ENCODE measurements at places on chromosomes 1 and 21. TPM values are rescaled to one million over a fixed set of nuclear protein-coding genes. Genes with fewer than 3 reads are reported as not detected.
A peak's percentile ranks its signal among the peaks of the same experiment; 100 is the strongest.

DNA sequence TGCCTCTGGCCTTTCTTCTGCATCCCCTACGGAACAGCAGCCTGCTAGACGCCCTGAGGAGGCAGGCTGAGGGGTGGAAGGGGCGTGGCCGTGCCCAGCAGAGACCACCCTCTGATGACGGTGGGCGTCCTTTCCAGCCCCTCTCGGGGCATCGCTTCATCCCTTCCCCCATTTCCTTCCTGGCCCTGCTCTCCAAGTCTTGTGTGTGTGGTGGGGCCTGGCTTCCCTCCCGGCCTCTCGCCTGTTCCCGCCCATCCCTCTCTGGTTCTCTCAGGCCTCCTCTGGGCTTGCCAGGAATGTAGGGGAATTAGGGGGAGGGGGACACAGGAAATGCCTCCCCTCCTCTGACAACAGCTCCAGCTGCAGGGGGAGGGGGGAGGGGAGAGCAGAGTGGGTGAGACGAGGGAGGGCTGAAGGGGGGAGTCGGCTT lies 51.1 kb downstream of the SKI start:
- DNase-seq, result peak; percentile 93

GRCh38 chr1:17119076-17119772 lies at the start of gene PADI2:
Gene PADI2 (minus strand): TSS chr1:17119451. CDS start chr1:17119371, 80 bp downstream.
- peak; percentile 44 for DNase-seq

DNA sequence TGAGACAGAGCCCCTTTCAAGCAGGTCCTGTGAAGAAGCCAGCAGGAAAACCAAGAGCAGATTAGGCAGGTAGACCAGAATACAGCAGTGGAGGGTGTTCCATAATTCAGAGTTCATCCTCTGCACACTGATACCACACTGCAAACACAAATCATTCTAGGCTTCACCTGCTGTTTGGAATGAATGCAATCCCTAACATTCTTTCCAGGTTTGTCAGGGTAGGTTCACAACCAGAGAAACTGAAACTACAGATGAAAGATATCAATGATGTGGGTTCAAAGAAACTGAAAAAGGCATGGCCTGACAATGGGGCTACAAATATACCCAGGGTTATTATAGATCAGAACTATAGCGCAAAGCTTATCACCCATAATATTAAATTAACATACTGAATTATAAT lies 8.9 kb upstream of the SGIP1 start:
- DNase-seq, result no peak

GRCh38 chr1:209564849-209565248 lies 18.7 kb upstream of the CAMK1G start:
- no peak for DNase-seq

- no peak for DNase-seq
Measured at GRCh38 chr1:223765719-223766340, 53.5 kb downstream of the CAPN2 start.

DNA sequence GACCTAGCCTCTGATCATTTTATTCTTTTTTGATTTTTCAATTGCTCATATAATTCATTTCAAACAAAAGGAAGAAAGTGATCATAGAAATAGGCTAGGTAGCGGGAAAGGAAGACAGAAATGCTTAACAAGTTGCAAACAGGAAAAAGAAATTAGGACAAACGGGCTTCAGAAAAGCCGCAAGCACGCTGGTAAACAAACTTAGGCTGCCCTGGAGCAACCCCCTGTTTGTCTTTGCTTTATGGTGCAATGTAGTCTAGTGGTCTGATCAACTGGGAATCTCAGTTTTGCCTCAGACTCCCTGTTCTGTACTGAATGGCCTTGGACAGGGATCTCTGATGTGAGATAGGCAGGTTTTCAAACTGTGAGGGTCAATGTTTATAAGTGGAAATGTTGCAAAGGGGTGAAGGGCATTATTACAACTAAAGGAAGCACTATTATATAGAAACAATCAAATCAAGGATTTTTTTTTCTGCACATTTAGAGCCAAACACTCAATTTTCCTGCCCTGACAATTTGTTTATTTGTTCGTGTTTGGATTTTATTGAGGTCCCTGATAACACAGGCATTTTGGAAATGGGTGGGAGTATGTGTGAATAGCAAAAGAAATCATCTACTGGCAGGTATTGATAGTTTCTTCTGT lies 146.8 kb upstream of the NRIP1 start:
- DNase-seq, result no peak

DNA sequence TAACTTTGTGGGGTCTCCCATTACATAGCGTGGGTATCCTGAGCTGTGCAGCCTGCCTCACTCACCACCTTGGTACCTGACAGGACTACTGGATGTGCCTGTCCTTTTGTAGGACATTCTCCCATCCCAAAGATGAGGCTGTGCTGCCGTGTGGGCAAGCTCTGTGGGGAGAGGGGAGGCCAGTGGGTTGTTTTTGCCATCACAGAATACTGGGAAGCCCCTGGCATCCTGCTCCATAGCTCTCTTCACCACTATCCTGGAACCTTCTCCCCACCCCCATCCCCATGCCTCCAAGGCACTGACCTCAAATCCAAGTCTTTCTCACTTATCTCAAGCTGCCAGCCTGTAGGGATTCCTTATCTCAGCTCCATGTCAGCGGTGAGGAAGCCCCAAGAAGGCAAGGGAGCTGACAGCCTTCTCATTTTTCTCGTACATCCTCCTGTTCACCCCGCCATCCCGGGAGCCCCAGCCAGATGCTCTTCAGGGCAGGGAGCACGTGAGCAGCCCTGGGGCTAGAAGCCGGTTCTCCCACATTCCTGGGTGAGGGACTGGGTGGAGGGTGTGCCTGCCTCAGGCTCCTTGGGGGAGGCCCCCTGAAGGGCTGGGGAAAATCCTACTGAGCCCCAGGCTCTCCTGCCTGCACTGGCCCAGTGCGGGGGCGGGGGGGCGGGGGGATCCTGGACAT lies 2.4 kb upstream of the ELF3 start:
- no peak for DNase-seq

- no peak for DNase-seq
Measured at GRCh38 chr1:20602851-20603450, 14.1 kb downstream of the CDA start.

DNA sequence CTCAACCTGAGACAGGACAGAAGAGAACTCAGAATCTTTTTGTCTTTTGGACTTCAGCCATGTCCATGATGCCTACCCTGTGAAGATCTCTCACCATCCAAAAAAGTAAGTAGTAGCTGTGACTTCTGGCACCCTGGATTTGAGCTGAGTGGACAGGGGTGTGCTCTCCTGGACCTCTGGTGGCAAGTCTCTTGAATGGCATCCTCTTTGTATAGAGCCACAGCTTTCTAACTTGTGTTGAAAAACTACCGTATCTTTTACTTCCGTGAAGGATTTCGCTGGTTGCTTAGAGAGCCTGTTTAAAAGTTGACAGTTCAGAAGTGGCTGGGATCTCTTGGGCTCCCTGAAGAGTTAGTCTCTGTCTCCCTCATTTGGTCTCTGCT lies 1.8 kb downstream of the MFN2 start:
- no peak for DNase-seq

DNA sequence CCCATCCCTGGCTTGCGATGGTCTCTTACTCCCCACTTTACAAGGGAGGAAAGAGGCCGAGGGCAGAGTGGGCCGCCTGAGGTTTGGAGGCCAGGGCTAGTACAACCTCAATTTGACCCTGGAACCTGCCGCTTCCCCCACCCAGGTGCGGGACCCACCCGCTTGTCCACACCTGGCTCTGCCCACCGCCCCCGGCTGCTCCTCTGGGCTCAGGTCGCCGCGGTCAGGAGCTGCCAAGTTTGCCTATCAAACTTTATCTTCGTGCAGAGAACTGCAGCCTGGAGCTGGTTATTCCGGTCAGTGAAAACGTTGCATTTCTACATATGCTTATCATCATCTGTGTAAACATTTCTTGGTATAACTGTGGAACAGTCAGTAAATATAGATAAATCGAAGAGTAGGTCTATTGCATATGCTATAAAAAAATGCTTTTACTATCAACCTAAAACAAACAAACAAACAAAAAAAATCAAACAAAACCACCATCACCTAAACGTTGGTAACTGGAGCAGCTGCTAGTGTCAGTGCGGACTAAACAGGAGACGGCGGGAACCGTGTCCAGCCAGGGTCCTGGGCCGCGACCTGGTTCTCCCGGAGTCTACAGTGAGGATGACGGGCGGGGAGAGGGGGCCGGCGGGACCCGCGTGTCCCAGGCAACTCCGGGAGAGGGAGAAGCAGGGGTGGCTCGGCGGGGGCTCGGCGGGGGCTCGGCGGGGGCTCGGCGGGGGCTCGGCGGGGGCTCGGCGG lies 906 bp upstream of the ADARB1 start:
- no peak for DNase-seq

DNA sequence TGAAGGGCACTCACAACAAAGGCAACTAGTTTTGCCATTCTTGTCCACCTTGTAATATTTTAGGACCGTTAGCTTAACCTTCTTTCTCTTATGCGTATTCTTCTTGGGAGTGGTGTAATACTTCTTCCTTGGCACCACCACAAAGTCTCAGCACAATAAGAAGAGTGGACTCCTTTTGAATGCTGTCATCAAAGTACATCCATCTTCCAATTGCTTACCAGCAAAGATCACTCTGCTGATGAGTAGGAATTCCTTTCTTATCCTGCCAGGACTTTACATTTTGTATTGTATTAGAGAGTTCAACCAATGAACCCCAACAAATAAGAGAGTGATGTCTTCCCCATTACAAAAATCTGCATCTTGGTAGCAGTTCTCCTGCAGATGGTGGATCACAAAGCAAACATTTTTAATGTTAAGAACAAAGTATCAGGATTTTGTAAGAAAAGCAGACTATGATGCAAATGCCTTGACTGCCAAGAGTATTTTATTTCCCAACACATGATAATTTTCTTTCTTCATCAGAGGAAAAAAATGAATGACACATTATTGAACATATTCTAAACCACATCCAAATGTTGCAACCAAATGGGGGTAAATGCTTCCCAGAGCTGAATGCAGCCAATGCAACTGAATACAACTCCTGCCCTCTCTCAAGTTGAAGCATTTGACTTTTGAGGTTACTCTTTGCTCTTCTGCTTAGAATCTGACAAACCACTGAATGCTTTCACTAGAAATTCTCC lies 5.1 kb upstream of the ARNT start:
- no peak for DNase-seq

DNA sequence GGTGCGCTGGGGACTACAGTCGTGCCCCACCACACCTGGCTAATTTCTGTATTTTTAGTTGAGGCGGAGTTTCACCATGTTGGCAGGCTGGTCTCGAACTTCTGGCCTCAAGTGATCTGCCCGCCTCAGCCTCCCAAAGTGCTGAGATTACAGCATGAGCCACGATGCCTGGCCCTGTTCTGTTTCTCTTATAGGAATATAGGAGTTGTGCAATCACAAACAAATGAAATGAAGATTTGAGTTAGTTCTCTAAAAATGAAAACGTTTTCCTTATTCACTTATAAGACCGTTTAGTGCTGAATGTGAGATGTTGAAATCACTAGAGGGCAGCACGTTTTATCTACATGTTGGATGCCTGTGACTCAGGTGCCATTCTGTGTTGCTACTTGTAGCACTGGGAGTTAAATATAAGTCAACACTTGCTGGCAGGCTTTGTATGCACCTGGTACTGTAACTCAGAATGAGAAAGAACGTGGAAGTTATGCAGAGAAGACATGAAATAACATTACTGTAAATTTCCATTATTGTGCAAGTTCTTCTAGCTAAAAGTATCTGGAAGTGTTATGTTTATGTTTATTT lies 45.8 kb downstream of the MIGA1 start:
- DNase-seq, result no peak

Gene CRYBG2
- polyA plus RNA-seq, result 0.31 TPM

Gene PTTG1IP
- 285 TPM for polyA plus RNA-seq

Gene RUNX3
- polyA plus RNA-seq, result 0.39 TPM

Gene TRIM67
- 0.22 TPM for polyA plus RNA-seq

Gene PCBP3
- polyA plus RNA-seq, result 2.2 TPM

Gene AMY2B
- 32.2 TPM for polyA plus RNA-seq

Gene ZNF326
- polyA plus RNA-seq, result 65.1 TPM

Gene SEMA4A
- 22.7 TPM for polyA plus RNA-seq

Measured in right renal pelvis (tissue), 4 donors.